ENCODE measurements at places on chromosomes 1 and 21. TPM values are rescaled to one million over a fixed set of nuclear protein-coding genes. Genes with fewer than 3 reads are reported as not detected.

GRCh38 chr21:34029743-34030528 lies 43.4 kb upstream of the MRPS6 start:
- no peaks in the 10 kb centered on the region for H3K4me1 ChIP-seq
- H3K4me3 ChIP-seq, result peak overlapping the region; percentile 46
- no peaks in the 10 kb centered on the region for H3K27me3 ChIP-seq

DNA sequence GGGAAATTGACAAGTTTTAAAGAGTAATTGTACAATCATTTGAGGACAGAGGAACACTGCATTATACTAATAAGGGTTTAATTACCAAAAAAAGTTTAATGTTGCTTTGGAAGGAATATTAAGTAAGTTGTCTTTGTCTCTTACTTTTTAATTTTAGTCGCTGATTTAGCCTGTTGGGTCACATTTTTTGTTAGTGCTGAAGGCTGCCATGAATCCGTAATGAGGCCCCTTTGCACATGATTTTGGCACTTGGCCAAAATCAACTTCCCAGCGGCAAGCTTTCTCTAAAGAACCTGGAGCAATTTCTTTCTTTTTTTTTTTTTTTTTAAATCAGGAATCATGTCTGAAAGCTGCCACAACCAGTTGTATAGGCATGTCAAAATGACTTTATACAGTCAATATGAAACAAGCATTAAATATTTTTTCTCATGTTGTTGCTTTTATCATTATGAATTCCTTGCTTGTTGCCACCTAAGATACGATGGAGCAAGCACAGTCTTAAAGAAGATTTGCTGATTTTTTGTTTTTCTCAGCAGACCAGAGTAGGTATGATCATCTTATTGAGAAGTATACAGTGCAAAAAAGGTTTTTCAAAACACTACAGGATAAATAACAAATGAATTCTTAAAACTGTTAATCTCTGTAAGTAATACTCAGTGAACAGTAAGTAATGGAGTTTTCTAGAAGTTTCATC lies 690.4 kb downstream of the USP25 start:
- H3K27me3 ChIP-seq, result no peaks in the 10 kb centered on the region
- peak; percentile 76 for DNase-seq
- peak overlapping the region; percentile 57 for H3K4me3 ChIP-seq
- H3K36me3 ChIP-seq, result no peaks in the 10 kb centered on the region
- peaks cover 6% of the 10 kb centered on the region for H3K4me1 ChIP-seq
- peak overlapping the region; percentile 76 for H3K27ac ChIP-seq

GRCh38 chr1:195867638-195868037 lies 740.6 kb downstream of the KCNT2 start:
- no peak for DNase-seq
- no peak overlapping the region for H3K27ac ChIP-seq
- H3K27me3 ChIP-seq, result no peaks in the 10 kb centered on the region
- no peak overlapping the region for H3K4me3 ChIP-seq
- H3K36me3 ChIP-seq, result no peaks in the 10 kb centered on the region
- peaks cover 11% of the 10 kb centered on the region for H3K4me1 ChIP-seq

DNA sequence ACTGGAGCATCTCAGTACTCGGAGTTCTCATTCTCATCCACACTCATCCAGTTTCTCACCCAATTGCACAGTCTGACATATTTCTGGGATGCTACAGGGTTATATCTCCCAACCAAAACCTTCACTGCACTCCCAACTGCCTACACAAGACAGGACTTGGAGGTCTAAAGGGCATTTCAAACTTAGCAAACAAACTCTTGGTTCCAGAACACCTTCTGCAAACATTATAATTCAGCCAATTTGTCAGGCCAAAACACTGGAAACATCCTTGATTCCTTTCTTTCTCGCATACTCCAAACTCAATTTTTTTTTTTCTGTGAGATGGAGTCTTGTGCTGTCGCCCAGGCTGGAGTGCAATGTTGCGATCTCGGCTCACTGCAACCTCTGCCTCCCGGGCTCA lies 7.9 kb downstream of the SLAMF1 start:
- no peaks in the 10 kb centered on the region for H3K4me1 ChIP-seq
- H3K4me3 ChIP-seq, result no peak overlapping the region
- H3K27ac ChIP-seq, result no peak overlapping the region
- no peaks in the 10 kb centered on the region for H3K27me3 ChIP-seq
- DNase-seq, result no peak
- H3K36me3 ChIP-seq, result no peaks in the 10 kb centered on the region

DNA sequence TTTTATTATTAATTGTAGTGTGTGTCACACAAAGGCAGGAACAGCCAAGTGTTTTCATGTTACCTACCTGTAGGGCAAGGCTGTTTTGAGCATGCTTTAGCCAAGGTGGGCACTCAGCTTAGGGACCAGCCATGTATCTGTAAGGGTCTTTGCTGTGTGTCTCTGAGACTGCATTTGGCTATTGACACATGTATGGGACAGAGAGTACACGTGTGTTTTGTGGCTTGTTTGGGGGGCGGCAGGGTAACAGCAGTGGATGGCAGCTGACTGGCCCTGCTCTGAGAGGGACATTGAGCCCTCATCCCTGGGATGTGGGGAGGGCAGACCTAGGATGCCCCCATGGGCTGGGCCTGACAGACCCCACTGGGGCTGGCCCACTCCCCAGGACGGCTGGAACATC lies 6.9 kb downstream of the CATSPER4 start:
- DNase-seq, result no peak
- H3K27ac ChIP-seq, result no peak overlapping the region
- no peak overlapping the region for H3K4me3 ChIP-seq
- no peaks in the 10 kb centered on the region for H3K36me3 ChIP-seq
- peaks cover 5% of the 10 kb centered on the region for H3K4me1 ChIP-seq

DNA sequence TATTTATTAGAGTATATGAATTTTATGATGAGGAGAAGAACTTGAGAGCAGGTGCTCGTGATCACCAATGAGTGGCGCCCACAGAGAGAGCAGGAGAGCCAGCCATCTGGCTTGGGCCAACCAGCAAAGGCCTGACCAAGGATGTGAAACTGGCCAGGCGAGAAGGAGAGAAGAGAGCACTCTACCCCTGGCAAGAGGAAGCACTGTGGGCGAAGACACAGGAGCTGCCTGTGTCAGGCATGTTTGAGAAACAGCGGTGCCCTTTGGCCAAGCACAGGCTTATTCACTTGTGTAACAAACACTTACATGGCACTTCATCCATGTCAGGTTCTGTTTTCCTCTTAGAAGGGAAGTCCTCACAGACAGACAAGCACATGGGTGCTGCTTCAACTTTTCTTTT lies 4.2 kb upstream of the SIPA1L2 start:
- no peaks in the 10 kb centered on the region for H3K36me3 ChIP-seq
- peaks cover 4% of the 10 kb centered on the region for H3K4me1 ChIP-seq
- DNase-seq, result peak; percentile 18
- no peaks in the 10 kb centered on the region for H3K27me3 ChIP-seq
- no peak overlapping the region for H3K27ac ChIP-seq

DNA sequence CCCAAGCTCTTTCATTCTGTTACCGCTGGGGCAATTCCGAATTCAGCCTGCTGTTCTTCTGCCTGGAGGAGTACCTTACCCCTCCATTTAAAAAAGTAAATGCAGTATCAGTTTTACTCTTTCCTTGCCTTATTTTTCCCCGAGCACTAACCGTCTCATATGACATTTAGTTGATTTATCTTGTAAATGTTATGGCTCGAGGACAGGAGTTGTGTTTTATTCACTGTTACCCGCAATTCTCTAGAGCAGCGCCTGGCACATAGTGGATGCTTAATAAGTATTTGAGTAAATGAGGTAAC lies 425 bp upstream of the TADA1 start:
- no peak for DNase-seq
- H3K27me3 ChIP-seq, result no peaks in the 10 kb centered on the region
- peaks cover 8% of the 10 kb centered on the region for H3K4me1 ChIP-seq
- no peaks in the 10 kb centered on the region for H3K36me3 ChIP-seq

GRCh38 chr1:244060686-244061085 lies 9.6 kb downstream of the ZBTB18 start:
- no peaks in the 10 kb centered on the region for H3K36me3 ChIP-seq
- no peak overlapping the region for H3K27ac ChIP-seq
- H3K4me1 ChIP-seq, result no peaks in the 10 kb centered on the region
- no peak overlapping the region for H3K4me3 ChIP-seq

DNA sequence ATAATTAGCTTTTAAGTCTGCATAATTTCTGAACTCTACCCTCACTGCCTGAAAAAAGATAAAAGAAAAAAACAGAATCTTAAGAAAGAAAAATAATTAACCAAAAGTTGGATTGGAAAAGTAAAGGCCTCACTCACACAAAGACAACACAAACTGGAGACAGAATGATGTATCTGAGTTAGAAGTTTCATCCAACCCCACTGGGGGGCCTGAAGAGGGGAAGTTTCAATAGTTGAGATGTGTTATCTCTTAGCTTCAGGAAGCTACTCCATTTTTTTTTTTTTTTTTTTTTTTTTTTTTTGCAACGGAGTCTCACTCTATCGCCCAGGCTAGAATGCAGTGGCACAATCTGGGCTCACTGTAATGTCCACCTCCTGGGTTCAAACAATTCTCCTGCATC lies 19.9 kb downstream of the SYDE2 start:
- H3K4me3 ChIP-seq, result no peak overlapping the region
- no peaks in the 10 kb centered on the region for H3K27me3 ChIP-seq
- DNase-seq, result no peak
- H3K27ac ChIP-seq, result no peak overlapping the region

- no peak overlapping the region for H3K27ac ChIP-seq
- no peaks in the 10 kb centered on the region for H3K27me3 ChIP-seq
- DNase-seq, result no peak
- no peaks in the 10 kb centered on the region for H3K4me1 ChIP-seq
- no peak overlapping the region for H3K4me3 ChIP-seq
- no peaks in the 10 kb centered on the region for H3K36me3 ChIP-seq
Observed at GRCh38 chr1:115069659-115070308, 19.5 kb downstream of the TSPAN2 start.

DNA sequence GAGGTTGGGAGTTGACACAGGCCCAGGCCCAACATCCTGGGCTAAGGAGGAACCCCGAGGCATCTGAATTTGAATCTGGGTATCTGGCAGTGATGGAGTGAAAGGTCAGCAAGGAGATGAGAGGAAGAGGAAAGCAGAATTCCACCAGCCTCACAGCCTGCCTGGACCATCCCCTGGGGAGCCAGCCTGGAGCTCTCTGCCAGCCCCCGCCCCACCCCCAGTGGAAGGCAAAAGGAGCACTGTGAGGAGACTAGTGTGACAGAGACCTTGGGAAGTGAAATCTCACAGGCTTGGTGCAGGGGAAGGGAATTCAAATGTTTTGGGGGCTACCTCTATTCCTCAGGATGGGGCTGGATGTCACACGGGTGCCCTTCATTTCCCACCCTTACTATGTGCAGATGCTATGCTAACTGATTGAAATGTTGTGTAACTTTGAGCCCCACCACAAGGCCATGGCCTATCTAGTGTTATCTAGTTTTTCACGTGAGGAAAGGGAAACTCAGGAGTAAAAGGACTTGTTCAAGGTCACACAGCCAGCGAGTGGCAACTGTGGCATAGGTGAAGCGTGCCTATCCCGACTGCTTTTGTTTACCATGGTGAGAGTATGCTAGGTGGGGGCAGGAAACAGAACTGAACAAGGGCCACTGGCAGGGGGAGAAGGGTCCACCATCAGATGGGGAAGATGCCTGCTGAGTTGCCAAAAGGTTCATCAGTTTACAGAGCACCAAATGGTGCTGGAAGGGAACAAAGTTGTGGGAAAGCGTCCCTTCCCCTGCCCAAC lies 29.8 kb downstream of the AHDC1 start:
- peak overlapping the region; percentile 66 for H3K27ac ChIP-seq
- DNase-seq, result no peak
- no peaks in the 10 kb centered on the region for H3K36me3 ChIP-seq
- peaks cover 87% of the 10 kb centered on the region for H3K4me1 ChIP-seq
- no peaks in the 10 kb centered on the region for H3K27me3 ChIP-seq
- H3K4me3 ChIP-seq, result no peak overlapping the region

DNA sequence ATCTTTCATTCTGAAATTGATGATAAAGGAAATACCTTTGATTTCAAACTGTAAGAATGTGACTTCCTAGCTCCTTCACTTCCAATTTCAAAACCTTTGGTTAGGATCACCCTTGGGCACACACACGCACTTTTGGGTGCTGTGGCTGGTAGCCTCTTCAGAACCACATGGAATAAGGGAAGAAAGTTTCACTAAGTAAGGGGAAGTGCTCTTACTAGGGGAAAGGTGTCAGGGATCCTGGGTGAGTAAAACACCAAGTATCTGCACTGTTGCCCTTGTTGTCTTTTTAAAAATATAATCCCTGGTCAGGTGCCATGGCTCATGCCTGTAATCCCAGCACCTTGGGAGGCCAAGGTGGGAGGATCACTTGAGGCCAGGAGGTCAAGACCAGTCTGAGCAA lies 132.4 kb downstream of the SDCCAG8 start:
- H3K27ac ChIP-seq, result no peak overlapping the region
- H3K36me3 ChIP-seq, result no peaks in the 10 kb centered on the region
- H3K27me3 ChIP-seq, result no peaks in the 10 kb centered on the region
- no peaks in the 10 kb centered on the region for H3K4me1 ChIP-seq
- no peak overlapping the region for H3K4me3 ChIP-seq
- DNase-seq, result no peak

Gene SV2A
- 1.4 TPM for total RNA-seq

Gene MAP1LC3C
- 0.63 TPM for total RNA-seq

Gene AIRE
- total RNA-seq, result 0.55 TPM

Data from testis (tissue), 5 donors.